Stimulated activated CD4-positive, alpha-beta T cell treated with anti-CD3 and anti-CD28 coated beads, Interleukin-4, amount 100 ng/mL, for 24 hours (primary cell): ENCODE measurements at places on chromosomes 2 and 18.
A peak's percentile ranks its signal among the peaks of the same experiment; 100 is the strongest.

DNA sequence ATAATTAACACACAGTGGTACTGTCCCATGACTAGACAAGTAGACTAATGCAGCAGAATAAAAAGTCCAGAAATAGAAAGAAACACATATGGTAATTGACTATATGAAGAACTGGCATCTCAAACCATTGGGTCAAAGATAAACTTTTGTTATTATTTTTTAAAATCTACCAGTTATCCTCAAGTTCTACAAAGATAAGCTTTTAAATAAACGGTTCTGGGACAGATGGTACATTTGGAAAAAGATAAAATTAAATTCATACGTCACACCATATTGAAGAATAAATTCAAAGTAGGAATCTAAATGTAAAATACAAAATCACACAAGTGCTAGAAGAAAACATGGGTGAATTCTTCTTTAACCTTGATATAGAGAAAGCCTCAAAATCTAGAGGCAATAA, 37.6 kb upstream of the PLEKHM3 start:
- DNase-seq, result no peak

- peak; percentile 22 for DNase-seq
Observed at GRCh38 chr2:46615986-46616485, 136.7 kb downstream of the TMEM247 start.

- DNase-seq, result no peak
Observed at GRCh38 chr2:216687111-216687510, 8.2 kb downstream of the IGFBP5 start.

GRCh38 chr2:120483355-120483754, 137.4 kb downstream of the INHBB start:
- no peak for DNase-seq

- no peak for DNase-seq
Observed at GRCh38 chr2:47897883-47898731, 8.2 kb downstream of the FBXO11 start.
